Activated CD4-positive, CD25-positive, alpha-beta regulatory T cell treated with anti-CD3 and anti-CD28 coated beads, Interleukin-2, amount 50 U/mL, for 24 hours (primary cell): ENCODE measurements at places on chromosomes 12 and 14.

DNA sequence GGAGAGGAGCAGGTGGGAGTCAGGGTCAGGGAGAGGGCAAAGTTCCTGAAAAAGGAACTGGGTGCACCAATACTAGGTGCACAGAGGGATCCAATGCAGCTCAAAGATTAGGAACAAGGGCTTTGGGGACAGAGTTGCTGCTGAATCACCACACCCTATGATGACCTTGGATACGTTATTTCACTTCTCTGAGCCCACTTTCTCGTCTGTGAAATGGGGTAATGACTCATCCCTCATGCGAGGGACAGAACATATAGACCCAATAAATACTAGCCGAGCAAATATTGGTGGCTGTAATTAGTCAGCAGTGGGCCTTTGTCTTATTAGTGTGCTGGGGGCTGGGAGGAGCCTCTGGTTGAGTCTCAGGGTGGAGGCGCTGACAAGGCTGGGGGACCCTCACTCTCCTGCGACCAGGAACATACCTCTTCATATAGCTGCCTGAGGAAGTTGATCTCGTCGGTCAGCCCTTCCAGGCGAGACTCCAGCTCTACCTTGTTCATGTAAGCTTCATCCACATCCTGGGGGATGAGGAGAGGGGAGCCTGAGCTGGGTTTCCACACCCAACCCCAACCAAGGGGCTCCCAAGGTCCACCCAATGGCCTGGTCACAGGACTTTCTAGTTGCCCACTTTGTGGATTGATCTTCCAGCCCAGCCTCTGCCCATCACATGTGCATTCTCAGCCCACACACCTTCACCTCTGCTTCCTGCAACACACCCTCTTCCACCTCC lies 4.5 kb downstream of the KRT8 start:
- ATAC-seq, result no peak

GRCh38 chr14:70916300-70916699 lies 9.0 kb downstream of the PCNX1 start:
- ATAC-seq, result no peak

DNA sequence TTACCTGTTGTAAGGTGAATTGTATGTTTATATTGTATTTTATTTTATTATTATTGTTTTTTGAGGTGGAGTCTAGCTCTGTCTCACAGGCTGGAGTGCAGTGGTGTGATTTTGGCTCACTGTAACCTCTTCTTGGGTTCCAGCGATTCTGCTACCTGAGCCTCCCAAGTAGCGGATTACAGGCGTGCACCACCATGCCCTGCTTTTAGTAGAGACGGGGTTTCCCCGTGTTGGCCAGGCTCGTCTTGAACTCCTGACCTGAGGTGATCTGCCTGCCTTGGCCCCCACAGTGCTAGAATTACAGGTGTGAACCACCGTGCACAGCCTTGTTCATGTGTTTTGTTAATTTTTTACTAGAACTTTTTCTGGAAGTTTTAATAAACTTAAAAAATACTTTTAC lies 3.8 kb downstream of the ATF7IP start:
- ATAC-seq, result no peak

DNA sequence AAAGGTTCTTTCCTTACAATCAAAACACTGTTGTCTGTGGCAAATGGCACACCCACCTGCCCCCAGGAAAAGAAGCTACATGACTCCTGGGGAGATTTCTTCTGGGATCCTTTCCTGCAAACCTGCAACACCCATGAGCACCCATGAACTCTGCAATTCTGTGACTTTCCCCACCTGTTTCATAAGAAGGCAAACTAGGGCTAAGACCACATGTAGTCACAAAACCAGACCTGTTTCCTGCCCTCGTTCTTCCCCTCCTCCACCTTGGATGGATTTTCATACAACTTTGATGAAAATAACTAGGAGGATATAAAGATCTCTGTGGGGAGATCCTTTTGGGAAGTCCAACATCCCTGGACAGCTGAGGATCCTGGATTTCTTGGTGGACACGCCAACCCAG lies 1084.7 kb downstream of the BCL11B start:
- ATAC-seq, result no peak

GRCh38 chr12:111066744-111067437 lies 146.5 kb upstream of the MYL2 start:
- ATAC-seq, result no peak
